ENCODE measurements at places on chromosomes 12 and 14.
A peak's percentile ranks its signal among the peaks of the same experiment; 100 is the strongest.

GRCh38 chr12:95230313-95230712, 12.7 kb downstream of the VEZT start:
- H3K27me3 ChIP-seq, result no peaks in the 10 kb centered on the region
- H3K36me3 ChIP-seq, result peaks cover 9% of the 10 kb centered on the region
- no peak for DNase-seq
- peak overlapping the region; percentile 69 for H3K27ac ChIP-seq
- H3K4me3 ChIP-seq, result no peak overlapping the region
- H3K4me1 ChIP-seq, result peaks cover 17% of the 10 kb centered on the region

GRCh38 chr12:98901189-98901588, 256.1 kb downstream of the APAF1 start:
- H3K27me3 ChIP-seq, result peaks cover 86% of the 10 kb centered on the region
- DNase-seq, result no peak
- H3K4me3 ChIP-seq, result no peak overlapping the region
- H3K4me1 ChIP-seq, result no peaks in the 10 kb centered on the region
- no peaks in the 10 kb centered on the region for H3K36me3 ChIP-seq
- no peak overlapping the region for H3K27ac ChIP-seq

DNA sequence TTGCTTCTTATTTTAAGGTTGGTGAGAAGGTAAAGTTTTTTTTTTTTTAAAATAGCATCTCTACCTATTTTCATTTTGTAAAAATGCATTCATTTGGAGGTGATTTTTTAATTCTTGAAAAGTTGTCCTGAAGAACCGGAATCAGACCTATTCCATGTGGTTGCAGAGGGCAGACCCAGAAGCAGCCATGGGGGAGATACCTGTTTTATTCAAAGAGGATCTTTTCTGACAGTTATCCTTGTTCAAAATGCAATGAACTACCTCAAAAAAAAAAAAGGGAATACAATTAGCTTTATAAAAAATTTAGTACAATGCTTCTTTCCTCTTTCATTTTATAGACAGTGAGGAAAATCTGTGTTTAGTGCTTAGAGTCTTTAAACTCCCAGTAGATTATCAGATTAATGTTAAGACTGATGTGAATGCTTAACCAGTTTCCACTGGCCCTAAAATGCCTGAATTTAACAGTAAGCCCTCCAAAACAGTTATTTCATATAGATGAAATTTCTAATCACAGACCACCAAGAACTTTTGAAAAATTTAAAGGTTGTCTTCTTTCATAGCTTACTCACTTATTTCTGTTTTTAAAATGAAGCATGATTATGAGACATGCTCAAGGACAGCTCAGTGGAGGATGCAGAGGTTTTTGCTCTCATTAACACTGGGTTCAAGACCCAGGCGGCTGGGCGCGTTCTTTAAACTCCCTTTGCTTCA, 8.6 kb upstream of the NEMF start:
- no peak overlapping the region for H3K4me3 ChIP-seq
- H3K4me1 ChIP-seq, result peaks cover 11% of the 10 kb centered on the region
- H3K27ac ChIP-seq, result no peak overlapping the region
- no peaks in the 10 kb centered on the region for H3K27me3 ChIP-seq
- H3K36me3 ChIP-seq, result no peaks in the 10 kb centered on the region
- DNase-seq, result no peak

DNA sequence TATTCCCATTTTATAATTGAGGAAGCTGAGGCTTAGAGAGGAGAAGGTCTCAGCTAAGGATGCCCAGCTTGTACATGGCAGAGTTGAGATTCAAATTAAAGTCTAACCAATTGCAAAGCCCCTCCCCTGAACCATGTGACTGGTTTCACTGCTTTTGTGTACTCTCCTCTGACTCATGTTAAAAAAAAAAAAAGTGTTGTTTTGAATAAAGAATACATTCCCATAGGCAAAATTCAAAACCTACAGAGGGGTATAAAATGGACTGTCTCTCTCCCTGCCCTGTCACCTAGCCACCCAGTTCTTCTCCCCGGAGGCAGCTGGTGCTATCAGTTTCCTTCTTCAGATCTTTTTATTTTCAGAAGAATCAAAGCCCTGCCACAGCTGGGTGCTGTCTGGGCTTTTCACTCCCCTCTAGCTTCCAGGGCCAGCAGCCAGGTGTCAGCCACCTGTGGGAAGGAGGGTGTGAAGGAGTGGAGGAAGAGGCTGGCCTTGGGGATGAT, 5.4 kb downstream of the PSMD9 start:
- peak overlapping the region; percentile 92 for H3K27ac ChIP-seq
- peaks cover 13% of the 10 kb centered on the region for H3K36me3 ChIP-seq
- H3K27me3 ChIP-seq, result no peaks in the 10 kb centered on the region

- H3K27ac ChIP-seq, result no peak overlapping the region
- H3K4me1 ChIP-seq, result peaks cover 24% of the 10 kb centered on the region
- H3K36me3 ChIP-seq, result no peaks in the 10 kb centered on the region
- H3K27me3 ChIP-seq, result peaks cover 18% of the 10 kb centered on the region
Observed at GRCh38 chr14:104293851-104294627, 155.7 kb downstream of the KIF26A start.

DNA sequence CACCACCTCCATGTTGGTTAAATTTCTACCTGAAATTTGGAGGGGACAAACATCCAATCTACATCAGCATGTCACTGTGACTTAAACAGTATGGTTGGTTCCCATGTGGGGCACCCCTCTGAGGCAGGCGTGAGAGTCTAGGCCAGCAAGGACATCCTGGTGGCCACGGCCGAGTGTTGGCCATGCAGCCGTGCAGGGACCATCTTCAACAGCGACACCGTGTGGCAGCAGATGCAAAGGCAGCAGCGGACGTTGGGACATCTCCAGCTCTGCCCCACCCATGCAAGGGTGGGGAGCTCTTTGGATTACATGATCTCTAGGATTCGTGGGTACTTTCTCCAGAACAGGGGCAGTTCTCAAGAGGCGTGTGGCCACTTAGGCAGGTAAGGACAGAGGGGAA, 49.8 kb downstream of the NOC4L start:
- H3K4me1 ChIP-seq, result peaks cover 8% of the 10 kb centered on the region
- H3K4me3 ChIP-seq, result no peak overlapping the region
- peaks cover 57% of the 10 kb centered on the region for H3K27me3 ChIP-seq
- no peak for DNase-seq

- H3K4me1 ChIP-seq, result no peaks in the 10 kb centered on the region
- H3K36me3 ChIP-seq, result peaks cover 38% of the 10 kb centered on the region
- no peaks in the 10 kb centered on the region for H3K27me3 ChIP-seq
- H3K4me3 ChIP-seq, result no peak overlapping the region
- DNase-seq, result no peak
Observed at GRCh38 chr14:52879958-52880357, 70.9 kb downstream of the FERMT2 start.

- H3K27ac ChIP-seq, result no peak overlapping the region
- DNase-seq, result no peak
- no peaks in the 10 kb centered on the region for H3K27me3 ChIP-seq
- peaks cover 11% of the 10 kb centered on the region for H3K36me3 ChIP-seq
- H3K4me1 ChIP-seq, result peaks cover 16% of the 10 kb centered on the region
Observed at GRCh38 chr12:50162230-50162629, 4.9 kb downstream of the CERS5 start.

DNA sequence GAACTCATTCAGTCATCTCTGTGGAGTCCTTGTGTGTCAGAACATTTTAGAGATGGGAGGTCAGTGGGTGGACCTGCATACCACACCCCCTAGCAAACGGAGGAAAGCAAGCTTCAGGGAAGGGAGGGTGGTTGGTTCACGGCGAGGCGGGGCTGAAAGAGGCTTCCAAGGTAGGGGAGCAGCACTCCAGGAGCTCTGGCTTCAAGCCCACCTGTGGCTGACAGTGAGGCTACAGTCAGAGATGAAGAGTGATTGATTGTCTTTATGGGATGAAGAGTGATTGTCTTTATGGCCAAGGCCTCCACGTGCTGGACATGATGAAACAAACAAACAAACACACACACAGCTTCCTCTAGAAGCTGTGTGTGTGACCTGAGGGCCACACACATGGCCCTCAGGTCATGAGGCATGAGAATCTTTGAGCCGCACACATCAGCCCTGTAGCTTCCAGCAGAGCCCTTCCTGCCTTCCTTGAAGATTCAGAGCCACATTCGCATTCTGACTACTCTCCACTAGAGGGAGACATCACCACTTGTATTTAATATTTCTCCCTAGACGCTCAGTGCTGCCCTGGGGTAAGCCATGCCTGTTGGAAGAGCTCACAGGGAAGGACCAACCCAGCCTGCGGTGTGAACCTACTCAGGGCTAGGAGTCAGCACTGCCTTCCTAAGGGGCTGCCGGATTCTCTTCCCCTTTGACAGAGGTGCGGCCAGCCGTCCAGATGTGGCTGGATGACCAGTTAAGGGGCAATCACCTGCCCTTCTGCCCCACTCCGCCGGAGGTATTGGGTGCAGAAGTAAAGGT, 54.4 kb upstream of the KCNA1 start:
- DNase-seq, result peak; percentile 58
- H3K27ac ChIP-seq, result no peak overlapping the region

DNA sequence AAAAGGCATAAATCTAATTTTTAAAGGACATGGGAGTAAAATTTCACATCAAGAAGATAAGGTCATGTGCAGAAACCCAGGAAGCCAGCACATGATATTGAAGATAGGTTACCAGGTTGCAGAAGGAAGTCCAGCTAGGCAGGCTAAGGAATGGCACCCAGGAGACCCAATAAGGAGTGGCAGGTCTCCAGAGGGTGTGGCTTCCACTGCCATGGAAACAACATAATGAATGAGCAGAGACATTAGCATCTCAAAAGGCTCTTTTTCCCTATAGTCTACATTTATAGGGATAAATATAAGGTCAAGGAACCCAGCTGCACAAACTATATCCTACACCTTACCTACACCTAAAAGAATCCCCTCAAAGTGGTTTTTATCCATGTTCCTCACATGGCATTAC, 275.9 kb downstream of the RPS29 start:
- H3K4me1 ChIP-seq, result peaks cover 6% of the 10 kb centered on the region
- DNase-seq, result no peak
- H3K36me3 ChIP-seq, result no peaks in the 10 kb centered on the region
- H3K4me3 ChIP-seq, result no peak overlapping the region

GRCh38 chr12:94165138-94165537, 16.8 kb downstream of the PLXNC1 start:
- peaks cover 55% of the 10 kb centered on the region for H3K27me3 ChIP-seq
- no peak overlapping the region for H3K4me3 ChIP-seq
- H3K36me3 ChIP-seq, result no peaks in the 10 kb centered on the region
- DNase-seq, result no peak

DNA sequence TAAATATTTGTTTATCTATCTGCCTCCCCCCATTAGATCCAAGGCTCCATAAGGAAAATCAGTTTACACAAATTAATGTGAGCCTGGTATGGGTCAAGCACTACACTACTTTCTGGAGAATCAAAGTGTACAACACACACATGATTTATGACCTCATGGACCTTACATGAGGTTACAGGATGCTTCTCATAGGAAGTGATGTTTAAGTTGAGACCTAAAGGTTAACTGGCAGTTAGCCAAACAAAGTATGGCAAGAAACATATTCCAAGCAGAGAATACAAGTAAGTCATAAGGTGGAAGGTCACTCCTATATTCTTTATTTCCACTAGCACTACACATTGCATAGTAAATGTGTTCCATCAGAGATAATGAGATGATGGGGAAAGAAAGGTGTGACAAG, 39.2 kb downstream of the OSBPL8 start:
- no peak overlapping the region for H3K4me3 ChIP-seq
- H3K4me1 ChIP-seq, result no peaks in the 10 kb centered on the region
- no peaks in the 10 kb centered on the region for H3K27me3 ChIP-seq
- DNase-seq, result no peak
- H3K36me3 ChIP-seq, result peaks cover 30% of the 10 kb centered on the region

DNA sequence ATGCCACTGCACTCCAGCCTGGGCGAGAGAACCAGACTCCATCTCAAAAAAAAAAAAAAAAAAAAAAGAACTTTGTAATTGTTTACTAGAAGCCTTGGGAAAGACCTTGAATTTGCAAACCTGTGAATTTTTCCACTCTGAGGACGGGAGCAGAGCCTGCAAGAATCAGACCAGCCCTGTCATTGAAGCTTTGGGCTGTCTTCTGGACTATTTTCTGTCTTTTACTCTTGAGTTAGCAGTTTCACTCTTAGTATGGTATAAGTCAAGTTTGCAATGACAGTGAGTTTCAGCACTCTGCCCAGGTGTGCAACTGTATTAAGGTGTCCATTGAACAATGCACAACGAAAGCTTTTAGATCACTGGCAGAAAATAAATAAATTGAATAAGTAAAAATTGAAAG, 81.4 kb upstream of the KRAS start:
- H3K27me3 ChIP-seq, result no peaks in the 10 kb centered on the region
- H3K27ac ChIP-seq, result no peak overlapping the region
- no peak for DNase-seq
- H3K36me3 ChIP-seq, result no peaks in the 10 kb centered on the region

- peaks cover 4% of the 10 kb centered on the region for H3K4me1 ChIP-seq
- no peak overlapping the region for H3K4me3 ChIP-seq
- H3K27me3 ChIP-seq, result no peaks in the 10 kb centered on the region
- DNase-seq, result no peak
Observed at GRCh38 chr12:4763549-4763948, 43.3 kb downstream of the GALNT8 start.

GRCh38 chr12:3129301-3130056, 52.3 kb downstream of the TSPAN9 start:
- H3K4me3 ChIP-seq, result no peak overlapping the region
- H3K4me1 ChIP-seq, result peaks cover 18% of the 10 kb centered on the region
- no peaks in the 10 kb centered on the region for H3K27me3 ChIP-seq
- peaks cover 29% of the 10 kb centered on the region for H3K36me3 ChIP-seq
- H3K27ac ChIP-seq, result no peak overlapping the region
- DNase-seq, result no peak

DNA sequence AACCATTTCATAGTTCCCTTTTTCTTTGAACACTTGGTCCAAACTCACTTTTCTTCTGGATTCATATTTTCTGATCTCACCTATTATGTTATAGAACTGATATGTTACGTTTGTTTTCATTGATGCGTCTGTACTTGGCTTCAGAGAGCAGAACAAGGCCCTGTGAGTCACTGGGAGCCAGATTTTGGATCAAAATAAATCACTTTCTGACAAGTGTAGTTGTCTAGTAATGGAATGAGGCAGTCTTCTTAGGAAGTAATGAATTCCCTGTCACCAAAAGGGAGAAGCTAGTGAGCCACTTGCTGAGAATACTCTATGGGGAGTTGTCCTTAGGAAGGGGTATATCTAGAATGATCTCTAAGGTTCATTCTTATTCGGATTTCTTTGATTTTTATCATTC, 10.2 kb downstream of the BICD1 start:
- peaks cover 17% of the 10 kb centered on the region for H3K4me1 ChIP-seq
- H3K36me3 ChIP-seq, result peaks cover 8% of the 10 kb centered on the region
- no peak for DNase-seq
- H3K27me3 ChIP-seq, result no peaks in the 10 kb centered on the region

- H3K4me3 ChIP-seq, result no peak overlapping the region
- H3K27me3 ChIP-seq, result no peaks in the 10 kb centered on the region
- no peaks in the 10 kb centered on the region for H3K36me3 ChIP-seq
- no peak for DNase-seq
- peak overlapping the region; percentile 74 for H3K27ac ChIP-seq
Observed at GRCh38 chr12:3896356-3896755, 23.2 kb upstream of the PARP11 start.

GRCh38 chr14:22607291-22607690, 9.2 kb downstream of the ABHD4 start:
- no peak overlapping the region for H3K4me3 ChIP-seq
- no peaks in the 10 kb centered on the region for H3K27me3 ChIP-seq
- peaks cover 55% of the 10 kb centered on the region for H3K36me3 ChIP-seq
- DNase-seq, result no peak
- H3K27ac ChIP-seq, result no peak overlapping the region
- H3K4me1 ChIP-seq, result no peaks in the 10 kb centered on the region
